ENCODE measurements at places on chromosomes 16 and 17. TPM values are rescaled to one million over a fixed set of nuclear protein-coding genes. Genes with fewer than 3 reads are reported as not detected.

DNA sequence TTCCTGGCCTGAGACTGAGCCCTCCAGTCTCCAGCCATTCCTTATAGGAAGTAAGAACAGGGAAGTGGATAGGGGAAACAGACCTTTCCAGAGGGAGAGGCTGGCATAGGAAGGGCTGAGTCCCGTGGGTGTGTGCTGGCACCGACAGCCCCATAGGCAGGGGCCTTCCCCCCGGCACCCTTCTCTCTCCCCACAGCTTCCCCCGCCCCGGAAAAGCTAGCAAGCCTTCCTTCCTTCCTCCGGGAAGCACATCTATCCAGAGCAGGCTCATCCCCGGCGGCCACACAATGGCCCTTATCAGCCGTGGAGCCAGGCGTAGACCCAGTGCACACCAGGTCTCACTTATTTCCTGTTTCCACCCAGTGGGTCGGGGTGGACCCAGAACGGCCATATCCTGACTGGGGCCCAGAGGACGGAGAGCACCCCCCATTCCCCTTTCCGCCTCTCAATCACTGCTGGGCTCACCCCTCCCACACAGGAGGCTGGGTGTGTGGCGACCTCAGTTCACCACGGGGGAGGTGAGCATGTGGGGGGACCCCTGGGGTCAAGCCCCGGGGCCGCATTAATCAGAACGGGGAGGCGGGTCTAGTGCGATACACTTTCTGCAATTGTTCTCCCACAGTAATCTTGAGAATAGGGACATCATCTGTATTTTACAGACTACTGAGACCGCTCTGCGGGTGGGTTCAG lies 950 bp upstream of the MYO1C start:
- H3K4me3 ChIP-seq = peak overlapping the region; percentile 84
- peak overlapping the region; percentile 98 for H3K27ac ChIP-seq
- DNase-seq = peak; percentile 55
- H3K27me3 ChIP-seq = no peaks in the 10 kb centered on the region

Gene KRT27
- not detected for total RNA-seq

Gene UTS2R
- 1.4 TPM for total RNA-seq

Gene SCNN1B
- total RNA-seq = not detected
